Subcutaneous adipose tissue (tissue), 4 donors: ENCODE measurements at places on chromosomes 13 and 19. TPM values are rescaled to one million over a fixed set of nuclear protein-coding genes. Genes with fewer than 3 reads are reported as not detected.

TNFSF11 gene
- not detected for total RNA-seq

KIR2DL4 gene
- 0.34 TPM for total RNA-seq

SPRED3 gene
- not detected for total RNA-seq

C1QTNF9B gene
- total RNA-seq, result not detected

PEAK3 gene
- not detected for total RNA-seq

SIGLECL1 gene
- total RNA-seq, result not detected

ZNF763 gene
- total RNA-seq, result 7.5 TPM

FLT3 gene
- total RNA-seq, result 4.1 TPM

METTL21C gene
- not detected for total RNA-seq

SIGLEC8 gene
- 0.44 TPM for total RNA-seq

GPR12 gene
- 0.44 TPM for total RNA-seq

HNRNPM gene
- total RNA-seq, result 71.4 TPM

LPAR2 gene
- 4.4 TPM for total RNA-seq

GPC5 gene
- total RNA-seq, result not detected

PSG6 gene
- not detected for total RNA-seq

UBE2M gene
- total RNA-seq, result 22.8 TPM

PPM1N gene
- 2.0 TPM for total RNA-seq

WASF3 gene
- 53.1 TPM for total RNA-seq
